ENCODE measurements at places on chromosomes 2 and 18.

DNA sequence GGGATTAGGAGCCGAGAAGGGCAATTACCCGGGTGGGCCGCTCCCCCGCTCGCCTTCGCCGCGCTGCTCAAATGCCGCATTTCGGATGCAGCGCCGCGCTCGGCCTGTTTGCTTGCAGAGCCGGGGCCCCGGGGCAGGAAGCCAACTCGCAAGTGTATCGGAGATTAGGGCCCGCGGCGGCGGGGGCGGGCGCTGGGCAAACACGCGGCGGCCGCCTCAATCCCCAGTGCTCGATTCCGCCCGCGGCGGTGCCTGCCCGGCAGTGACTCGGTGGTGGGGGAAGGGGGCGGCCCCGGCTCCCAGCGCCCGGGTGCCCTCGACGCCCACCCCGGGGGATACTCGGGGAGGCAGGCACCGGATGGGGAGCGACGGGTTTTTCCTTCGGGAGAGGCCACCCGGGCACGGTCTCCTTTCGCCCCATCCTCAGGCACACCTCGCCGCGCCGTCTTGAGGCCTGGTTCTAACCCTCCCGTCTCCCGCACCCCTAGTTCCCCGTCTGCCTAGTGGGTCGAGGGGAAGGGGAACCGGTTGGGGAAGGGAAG, 26.6 kb upstream of the NOTO start:
- no peak for DNase-seq

DNA sequence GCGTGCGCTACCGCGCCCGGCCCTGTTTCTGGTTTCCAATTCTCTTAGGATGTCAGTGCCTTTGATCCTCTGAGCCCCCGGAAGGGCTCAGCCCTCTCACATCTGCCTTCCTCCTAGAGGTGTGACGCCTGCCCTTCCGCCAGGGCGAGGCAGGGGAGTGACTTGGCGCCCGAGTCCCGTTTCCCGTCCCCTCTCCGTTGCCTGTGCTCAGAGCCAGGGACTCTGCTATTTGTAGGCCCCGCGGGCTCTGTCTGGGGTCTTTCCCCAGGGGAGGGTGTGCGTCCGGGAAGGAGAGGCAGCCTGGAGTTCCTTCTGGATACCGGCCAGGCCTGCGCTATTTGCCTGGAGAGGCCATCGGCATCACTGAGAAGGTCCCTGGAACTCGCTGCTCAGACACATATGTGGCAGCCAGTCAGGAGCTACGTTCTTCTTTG, 103.7 kb upstream of the TAF1B start:
- DNase-seq: no peak

DNA sequence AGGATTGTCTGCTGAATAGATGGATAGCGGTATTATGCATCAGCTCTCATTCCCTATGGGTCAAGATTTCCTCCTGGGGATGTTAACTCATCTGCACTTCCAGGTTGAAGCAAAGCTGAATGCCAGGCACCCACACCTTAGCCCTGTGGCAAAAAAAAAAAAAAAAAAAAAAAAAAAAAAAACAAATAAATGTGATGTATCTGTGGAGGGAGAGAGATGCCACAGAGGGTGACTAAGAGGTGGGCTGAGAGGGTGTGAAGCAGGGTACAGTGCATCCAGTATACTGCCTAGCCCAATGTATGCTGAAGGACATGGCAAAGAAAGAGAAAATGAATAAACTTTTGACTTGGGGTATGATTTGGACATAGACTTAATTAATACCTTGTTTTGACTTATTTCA, 91.4 kb downstream of the COPS8 start:
- DNase-seq: no peak

DNA sequence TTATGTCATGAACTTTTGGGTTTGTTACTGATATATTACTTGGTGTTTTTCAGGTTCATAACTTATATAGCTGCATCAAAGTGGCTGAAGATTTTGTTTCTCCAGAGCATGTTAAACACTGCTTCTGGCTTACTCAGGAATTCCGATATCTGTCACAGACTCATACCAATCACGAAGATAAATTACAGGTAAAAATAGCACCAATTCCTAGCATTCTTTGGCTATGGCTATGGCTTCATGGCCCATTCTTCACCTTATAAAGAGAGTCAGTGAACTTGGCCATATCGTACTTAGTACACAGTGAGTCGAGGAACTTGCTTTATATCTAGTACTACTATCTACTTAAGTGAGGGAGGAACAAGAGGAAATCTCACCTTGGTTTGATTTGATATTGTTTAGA, 49.9 kb downstream of the KDM3A start:
- DNase-seq: no peak

GRCh38 chr2:66543257-66543767, 108.4 kb downstream of the MEIS1 start:
- DNase-seq: no peak

- no peak for DNase-seq
Measured at GRCh38 chr2:202056611-202057010, 16.4 kb upstream of the KIAA2012 start.

DNA sequence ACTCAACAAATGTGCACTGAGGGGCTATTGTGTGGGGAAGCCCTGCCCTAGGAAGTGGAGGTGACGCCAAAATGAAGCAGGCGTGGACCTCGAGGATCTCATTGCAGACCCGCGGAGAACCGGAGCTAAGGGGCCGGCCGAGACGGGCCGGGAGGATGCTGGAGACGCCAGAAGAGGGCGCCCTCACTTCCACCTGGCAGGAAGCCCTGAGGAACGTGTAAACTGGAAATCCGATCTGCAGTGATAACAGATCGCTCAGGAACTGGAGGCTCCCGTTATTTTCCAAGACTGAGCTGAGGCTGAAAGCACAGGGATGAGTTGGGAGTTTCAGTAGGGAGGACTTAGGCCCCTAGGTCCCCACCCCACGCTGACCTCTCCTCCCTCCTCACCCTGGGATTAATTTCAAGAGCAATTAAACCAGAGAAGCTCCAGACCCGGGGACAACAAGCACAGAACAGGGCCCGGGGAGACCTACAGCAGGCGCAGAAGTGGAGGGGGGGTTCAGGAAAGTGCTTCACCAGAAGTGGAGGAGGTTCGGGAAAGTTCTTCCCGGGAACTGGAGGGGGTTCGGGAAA, 7.7 kb upstream of the COL6A3 start:
- no peak for DNase-seq

DNA sequence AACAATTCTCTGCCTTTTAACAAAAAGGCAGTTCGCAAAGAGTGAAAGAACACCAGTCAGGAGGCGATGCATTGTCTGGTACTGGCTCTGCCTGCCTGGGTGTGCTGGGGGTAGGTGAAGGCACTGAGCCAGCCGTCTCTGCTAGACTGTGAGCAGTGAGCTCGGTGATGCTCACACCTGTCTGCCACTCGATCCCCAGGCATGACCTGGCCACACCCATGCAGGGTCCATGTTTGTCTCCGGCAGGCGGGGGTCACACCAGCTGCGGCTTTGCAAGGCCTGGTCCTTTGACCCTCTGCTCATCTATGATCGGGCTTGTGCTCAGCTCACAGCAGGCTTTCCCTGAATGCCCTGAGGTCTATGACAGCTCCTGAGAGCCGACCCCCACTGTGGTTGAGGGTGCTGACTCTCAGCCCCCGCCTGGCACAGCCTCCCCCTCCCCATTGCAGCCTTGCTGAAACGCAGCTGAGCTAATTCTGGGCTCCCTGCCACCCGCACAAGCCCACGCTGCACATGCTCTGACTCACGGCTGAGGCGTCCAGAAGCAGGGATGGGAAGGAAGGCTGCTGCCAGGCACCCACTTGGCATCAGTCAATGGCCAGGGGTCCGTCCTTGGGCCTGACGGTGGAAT, 23.7 kb downstream of the CRACDL start:
- DNase-seq: peak; percentile 19

GRCh38 chr18:36595046-36595817, 233.6 kb downstream of the TPGS2 start:
- no peak for DNase-seq

GRCh38 chr2:76197842-76198448, 487.2 kb upstream of the GCFC2 start:
- DNase-seq: no peak

- DNase-seq: no peak
Measured at GRCh38 chr18:77700051-77700450, 450.4 kb downstream of the GALR1 start.

All from caudate nucleus (tissue), 63 donors.